ENCODE measurements at places on chromosomes 13 and 19.

GRCh38 chr13:40231751-40232150, 434.7 kb downstream of the FOXO1 start:
- DNase-seq: no peak

- DNase-seq: no peak
These were observed 696.3 kb upstream of the SLC10A2 start for GRCh38 chr13:103762523-103762922.

DNA sequence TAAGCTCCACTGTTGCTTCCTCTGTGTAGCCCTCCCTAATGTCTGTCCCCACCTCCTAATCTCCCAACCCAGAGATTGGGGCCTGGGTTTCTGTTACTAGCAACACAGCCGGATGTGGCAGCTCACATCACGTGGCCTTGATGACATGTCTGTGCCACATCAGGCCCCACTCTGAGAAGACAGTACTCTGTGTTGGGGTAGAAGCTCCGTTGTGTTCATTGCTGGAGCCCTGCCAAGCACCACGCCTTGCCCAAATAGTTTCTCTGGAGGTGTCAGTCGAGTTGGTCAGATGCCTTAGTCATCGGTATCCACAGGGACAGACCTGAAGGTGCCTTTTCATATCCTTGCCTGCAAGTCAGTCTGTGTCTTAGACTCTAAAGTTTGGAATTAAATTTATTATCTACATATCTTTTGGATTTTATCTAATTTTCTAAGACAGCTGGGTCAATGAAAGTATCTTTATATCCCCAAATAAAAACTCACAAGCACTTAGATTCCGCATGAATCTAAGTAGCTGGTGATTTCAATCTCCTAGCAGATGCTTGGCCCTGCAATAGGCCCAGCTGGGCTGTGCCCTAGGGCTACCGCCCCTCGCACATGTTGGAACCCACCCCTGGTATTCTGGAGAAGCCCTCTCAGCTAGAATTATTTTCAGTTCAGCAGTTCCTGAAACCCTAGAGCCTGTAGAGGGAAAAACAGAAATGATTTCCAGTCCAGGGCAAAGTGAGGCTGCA, 204.0 kb upstream of the TSHZ3 start:
- DNase-seq: no peak

- DNase-seq: no peak
These were observed 33.9 kb downstream of the NUFIP1 start for GRCh38 chr13:44955406-44955805.

DNA sequence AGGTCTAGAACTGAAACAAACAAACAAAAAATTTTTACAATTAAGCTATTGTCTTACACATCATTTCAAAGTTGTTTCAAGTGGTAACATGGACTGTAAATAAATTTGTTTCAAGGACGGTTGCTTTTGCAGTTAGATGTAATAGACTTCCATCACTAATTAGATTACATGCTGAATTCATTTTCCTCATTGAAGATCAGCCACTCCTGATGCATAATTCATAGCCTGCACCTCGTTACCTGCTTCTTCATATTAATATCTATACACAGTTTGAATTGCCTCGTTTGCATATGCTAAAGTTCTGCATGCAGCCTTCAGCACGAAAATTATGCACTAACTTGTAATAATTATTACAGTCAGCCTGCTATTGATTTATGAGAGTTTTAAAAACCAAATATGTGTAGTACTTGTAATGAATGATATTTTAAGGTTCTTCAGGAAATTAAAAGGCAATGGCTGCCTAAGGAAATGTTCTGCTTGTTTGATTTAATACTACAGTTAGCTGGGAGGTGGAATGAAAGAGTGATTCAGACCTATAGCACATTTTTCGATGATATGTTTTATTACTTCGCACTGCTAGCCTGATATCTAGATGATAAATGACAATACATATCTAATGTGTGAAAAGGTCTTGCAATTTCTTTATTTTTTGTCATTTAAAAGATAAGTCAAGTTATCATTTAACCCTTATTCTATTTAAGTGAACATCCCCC, 184.9 kb downstream of the DACH1 start:
- no peak for DNase-seq

- no peak for DNase-seq
These were observed 145.6 kb upstream of the ZNF536 start for GRCh38 chr19:30226464-30227011.

DNA sequence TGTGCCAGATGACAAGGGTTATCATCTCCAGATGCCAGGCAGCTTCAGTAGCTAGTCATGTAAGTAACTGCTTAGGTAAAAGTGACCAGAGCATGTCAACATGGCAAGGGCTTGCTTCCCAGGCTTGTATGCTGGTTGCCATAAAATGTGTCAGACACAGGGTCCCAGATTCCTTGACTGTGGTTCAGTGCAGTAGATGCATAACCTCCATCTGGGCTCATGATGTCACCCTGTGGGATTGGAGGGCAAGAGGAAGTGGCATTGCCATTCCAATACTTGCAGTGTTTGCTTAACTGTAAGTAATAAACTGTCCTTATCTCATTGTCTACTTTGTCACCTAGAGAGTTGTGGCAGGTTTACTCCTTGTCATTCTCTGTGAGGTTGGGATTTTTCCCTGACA, 226.8 kb downstream of the PCDH17 start:
- DNase-seq: no peak

DNA sequence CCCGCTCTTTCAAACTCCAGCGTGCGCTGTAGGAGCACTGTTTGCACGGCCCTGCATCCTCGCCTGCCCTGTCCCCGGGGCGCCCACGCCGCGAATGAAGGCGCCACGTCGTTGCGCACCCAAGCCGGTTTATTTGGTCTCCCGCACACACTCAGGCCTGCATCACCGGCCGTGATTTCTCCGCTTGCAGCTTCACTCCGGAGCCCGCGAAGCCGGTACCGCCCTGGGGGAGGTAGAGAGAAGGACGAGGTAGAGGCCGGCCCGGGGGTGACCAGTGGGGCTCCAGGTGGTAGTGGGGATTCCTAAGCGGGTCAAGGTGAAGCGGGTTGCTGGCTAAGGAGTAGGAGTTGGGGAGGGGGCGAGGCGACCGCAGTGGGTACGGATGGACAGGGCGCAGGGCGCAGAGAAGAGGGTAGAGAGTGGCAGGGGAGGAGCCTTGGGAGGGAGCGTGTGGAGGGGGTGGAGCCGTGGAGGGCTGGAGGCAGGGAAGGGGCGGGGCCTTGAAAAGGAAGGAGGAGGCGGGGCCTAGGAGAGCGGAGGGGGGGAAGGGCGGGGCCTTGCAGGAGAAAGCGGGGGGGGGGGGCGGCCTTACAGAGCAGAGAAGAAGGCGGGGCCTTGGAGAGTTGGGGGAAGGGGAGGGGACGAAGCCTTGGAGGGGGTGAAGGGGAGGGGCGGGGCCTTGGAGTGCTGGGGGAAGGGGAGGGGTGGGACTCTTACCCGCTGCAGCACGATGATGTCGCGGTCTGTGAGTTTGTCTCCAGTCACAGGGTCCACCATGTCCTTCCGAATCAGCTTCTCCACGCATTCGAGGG, 24.6 kb downstream of the NOSIP start:
- peak; percentile 40 for DNase-seq

DNA sequence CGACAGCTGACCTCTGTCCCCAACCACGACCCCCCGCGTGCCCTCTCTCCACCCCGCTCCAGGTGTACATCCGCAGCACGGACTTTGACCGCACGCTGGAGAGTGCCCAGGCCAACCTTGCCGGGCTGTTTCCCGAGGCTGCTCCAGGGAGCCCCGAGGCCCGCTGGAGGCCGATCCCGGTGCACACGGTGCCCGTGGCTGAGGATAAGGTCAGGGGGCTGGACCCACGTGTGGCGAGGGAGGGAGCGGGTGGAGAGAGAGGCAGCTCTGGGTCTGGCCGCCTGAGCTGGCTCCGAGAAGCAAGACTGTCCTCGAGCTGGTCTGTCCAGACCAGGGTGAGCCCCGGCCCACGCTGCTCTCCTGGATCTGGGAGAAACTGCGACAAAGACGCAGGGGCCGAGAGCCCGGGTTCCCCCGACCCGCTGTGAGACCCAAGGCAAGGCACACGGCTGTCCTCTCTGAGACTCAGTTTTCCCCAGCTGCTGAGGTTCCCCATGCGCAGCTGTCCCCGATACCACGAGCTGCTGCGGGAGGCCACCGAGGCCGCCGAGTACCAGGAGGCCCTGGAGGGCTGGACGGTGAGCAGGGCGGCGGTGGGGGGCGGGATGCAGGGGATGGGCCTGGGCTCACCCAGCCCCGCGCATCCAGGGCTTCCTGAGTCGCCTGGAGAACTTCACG, 1.5 kb downstream of the ACP4 start:
- no peak for DNase-seq

DNA sequence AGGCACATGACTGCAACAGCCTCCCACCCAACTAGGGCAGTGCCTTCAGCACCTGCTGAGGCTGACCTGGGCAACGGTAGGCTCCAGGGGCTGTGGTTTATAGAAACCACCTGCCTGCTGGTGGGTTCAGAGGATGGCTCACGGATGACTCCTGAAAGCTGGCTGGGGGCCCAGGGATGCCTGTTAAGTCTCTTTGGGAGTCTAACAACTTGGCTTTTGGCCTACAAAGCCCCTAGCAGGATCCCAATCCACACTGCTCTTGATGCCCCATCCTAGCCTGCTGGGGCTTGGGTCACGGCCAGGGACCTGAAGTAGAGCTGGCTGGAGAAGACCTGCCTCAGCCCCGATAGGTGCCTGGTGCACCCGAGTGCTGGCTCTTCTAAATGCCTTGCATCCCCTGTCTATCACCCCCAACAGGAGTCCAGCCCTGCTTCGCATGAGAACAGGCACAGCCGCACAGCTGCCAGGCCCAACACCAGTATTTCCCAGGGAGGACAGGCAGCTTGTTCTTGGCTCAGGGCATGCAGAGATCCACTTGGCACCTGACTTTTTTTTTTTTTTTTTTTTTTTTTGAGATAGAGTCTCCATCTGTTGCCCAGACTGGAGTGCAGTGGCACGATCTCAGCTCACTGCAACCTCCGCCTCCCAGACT, 9.1 kb upstream of the EPHX3 start:
- DNase-seq: no peak

GRCh38 chr13:51674276-51674675, 90.0 kb downstream of the WDFY2 start:
- DNase-seq: no peak

DNA sequence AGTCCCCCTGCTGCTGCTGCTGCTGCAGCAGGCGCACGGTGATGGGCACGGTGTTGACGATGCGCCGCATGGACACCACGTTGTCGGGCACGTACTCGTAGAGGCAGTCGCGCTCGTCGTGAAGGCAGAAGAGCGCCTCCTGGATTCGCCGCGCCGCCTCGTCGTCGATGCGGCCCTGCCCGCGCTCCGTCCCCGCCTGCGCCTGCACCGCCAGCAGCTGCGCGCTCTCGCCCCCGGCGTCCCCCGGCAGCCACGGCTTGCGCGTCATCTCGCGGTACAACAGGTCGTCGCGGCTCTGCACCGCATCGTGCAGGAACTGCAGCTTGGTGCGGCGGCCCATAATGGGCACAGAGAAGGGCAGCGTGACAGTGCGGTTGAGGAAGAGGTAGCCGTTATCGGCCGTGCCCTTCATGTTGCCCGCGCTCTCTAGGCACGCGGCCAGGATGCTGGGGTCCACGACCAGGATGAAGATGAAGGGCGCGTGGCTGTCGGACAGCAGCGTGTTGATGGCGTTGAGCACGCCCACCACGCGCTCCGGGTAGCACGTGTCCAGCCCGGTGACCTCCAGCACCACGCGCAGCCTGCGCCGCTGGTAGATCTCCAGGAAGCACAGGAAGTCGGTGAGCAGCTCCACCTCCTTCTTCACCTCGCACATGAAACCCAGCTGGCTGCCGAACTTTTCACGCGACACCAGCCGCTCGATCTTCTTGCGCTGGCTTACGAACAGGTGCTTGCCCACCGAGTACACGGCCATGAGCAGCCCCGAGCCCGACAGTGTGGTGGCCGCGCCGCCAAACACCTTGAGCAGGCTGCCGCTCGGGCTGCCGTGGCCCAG, 8.1 kb downstream of the NKPD1 start:
- DNase-seq: peak; percentile 47

GRCh38 chr13:20411638-20412342, 113.9 kb downstream of the CRYL1 start:
- DNase-seq: peak; percentile 88

GRCh38 chr13:109840201-109840892, 54.0 kb upstream of the IRS2 start:
- DNase-seq: no peak

- DNase-seq: no peak
These were observed 22.0 kb downstream of the HDGFL2 start for GRCh38 chr19:4493929-4494690.

DNA sequence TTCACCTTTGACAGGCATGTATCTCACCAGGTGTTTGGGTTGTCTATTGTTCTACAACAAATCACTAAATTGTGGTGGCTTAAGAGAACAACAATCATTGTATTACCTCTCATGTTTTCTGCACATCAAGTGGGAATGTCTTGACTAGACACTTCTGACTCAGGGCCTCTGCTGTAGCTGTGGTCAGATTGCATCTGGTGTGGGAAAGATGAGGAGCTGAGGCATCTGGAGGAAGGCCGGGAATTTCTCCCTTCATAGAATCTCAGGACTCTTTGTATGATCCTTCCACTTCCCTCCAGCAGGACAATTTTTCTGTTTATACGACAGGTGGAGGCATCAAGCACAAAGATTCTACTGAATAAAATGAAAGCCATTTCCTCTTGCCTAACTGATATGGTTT, 511.8 kb upstream of the NBEA start:
- no peak for DNase-seq

- DNase-seq: peak; percentile 66
These were observed 75.3 kb downstream of the CACNA1A start for GRCh38 chr19:13430790-13431582.

DNA sequence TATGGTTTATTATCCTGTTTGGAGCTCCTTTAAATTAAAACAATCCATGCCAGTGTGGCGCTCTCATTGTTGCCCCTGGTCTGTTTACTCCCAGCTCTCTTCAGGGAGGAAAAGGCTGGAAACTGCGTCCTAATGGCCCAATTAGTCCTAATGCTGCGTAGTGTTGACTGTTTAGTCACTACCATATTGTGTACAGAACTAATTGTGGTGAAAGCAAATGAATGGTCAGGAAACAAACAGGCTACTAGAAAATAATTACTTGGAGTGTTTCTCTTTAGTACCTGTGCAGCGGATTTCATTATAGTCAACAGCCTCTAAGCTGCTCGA, 54.5 kb upstream of the MTIF3 start:
- no peak for DNase-seq

DNA sequence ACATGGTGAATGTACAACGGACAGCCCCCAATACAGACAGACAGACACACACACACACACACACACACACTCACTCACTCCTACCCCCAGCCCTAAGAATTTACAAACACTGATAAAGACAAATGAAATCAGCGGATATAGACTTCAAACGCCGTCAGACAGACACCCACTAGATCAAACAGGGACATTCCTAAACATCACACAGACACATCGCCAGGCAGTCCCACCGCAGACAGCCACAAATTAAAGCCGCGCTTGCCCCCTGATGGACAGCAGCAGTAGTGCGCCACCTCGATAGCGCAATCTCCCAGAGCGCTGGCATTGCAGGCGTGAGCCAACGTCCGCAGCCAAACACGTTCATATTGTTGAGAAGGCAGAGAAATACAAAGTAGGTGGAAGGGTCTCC, 24.7 kb upstream of the ADGRE1 start:
- DNase-seq: peak; percentile 94

- no peak for DNase-seq
These were observed 399.6 kb downstream of the DCT start for GRCh38 chr13:94079876-94080275.
